Testis (tissue), 5 donors: ENCODE measurements at places on chromosomes 4 and X. TPM values are rescaled to one million over a fixed set of nuclear protein-coding genes. Genes with fewer than 3 reads are reported as not detected.

Gene LGI2
- 0.87 TPM for total RNA-seq

Gene PDE5A
- total RNA-seq = 21.4 TPM

Gene AKAP4
- total RNA-seq = 71.5 TPM

Gene DNAAF6
- total RNA-seq = 2.6 TPM

Gene HELT
- total RNA-seq = not detected

Gene HSFX3
- total RNA-seq = 5.6 TPM

Gene PRSS12
- 65.4 TPM for total RNA-seq

Gene SUV39H1
- 16.5 TPM for total RNA-seq

Gene CPLX1
- 8.2 TPM for total RNA-seq

Gene CLDN34
- 4.3 TPM for total RNA-seq

Gene STARD8
- 4.0 TPM for total RNA-seq

DNA sequence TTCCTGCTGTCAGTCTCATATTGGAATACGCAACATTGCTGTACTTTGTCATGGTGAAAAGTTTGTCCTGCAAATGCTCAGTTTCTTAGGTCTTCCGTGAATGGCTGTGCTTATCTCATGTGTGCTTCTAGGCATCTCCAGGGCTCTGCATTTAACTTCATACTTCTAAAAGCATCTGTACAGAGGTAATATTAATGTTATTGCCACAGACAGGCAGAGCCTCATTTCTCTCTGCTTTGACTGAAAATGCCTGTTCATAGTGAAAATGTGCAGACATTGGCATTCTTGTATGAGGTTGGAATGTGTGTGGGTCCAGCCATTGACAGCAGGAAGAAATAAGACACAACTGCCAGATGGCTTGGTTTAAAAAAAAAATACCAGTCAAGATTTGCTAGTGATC lies 140.1 kb upstream of the TTC29 start:
- DNase-seq = no peak

DNA sequence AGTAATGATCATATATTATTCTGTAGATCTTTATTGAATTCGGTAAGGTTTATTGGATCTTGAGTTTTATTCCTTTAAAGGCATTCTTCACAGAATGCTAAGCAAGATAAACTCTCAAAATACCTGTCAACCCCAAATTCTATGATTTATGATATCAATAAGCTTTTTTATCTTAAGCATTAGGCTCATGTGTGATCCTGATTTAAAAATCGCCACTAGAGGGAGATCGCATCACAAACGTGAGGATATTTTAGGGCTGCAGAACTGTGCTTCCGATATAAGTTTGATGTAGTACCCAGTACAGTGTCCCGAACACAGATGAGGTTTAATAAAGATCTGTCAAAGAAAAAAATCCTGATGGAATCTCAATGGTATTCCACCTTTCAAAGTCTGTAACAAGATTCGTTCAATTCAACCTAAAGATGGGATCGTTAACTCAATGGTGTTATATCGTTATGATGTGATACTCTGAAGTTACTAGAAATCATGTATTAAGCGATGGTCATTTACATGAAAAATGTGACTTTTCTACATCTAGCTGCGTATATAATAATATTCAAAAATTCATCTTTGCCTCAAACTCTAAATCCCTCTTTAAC lies 169.0 kb downstream of the CORIN start:
- no peak for DNase-seq

DNA sequence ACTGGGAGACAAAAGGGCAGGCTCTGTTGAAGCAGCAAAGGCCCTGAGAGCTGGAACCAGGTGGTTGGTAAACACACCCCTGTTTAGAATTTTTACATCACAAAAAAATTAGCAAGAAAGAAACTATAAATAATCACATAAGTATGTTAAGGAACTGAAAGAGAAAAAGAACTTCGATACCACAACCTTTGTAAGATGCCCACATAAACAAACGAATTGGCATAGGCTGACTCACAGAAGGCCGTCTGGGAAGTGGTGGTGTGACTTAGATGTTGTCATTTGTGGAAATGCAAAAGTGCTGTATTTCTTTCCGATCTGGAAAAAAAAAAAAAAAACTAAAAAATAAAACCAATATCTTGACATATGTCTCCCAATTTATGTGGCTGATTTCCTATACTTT lies 235.1 kb downstream of the USP46 start:
- no peak for DNase-seq

- peak; percentile 11 for DNase-seq
These were observed 24.3 kb downstream of the NOP14 start for GRCh38 chr4:2938906-2939305.

DNA sequence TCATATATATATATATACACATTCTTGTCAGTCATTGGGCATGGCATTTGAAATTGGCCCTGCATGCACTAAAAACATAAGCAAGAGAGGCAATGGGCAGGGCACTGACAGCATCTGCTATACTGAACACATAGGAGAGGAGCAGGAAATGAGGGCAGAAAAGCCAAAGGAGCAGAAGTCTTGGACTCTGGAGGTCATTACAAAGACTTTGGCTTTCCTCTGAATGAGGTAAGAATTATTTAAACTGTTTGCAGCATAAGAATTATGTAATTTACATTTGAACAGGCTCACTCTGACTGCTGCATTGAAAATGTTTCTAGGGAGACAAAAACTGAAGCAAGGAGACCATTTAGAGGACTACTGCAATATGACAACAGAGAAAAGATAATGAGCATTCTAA lies 396.5 kb downstream of the PRDM5 start:
- no peak for DNase-seq

DNA sequence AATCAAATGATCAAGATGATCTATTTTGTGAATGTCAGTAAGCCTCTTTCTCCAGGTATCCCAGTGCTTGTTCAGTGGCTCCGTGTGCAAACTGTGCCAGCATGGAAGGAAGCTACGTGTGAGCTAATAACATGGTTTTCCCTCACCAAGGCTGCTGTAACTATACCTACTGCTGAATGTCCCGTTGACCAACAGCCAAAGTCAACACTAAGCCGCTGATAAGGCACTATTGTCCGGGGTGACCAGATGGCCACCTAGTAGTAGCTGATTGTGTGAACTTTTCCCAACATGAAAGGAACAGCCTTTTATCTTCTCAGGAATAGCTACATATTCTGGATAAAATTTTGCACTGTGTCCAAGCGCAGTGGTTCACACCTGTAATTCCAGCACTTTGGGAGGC lies 58.0 kb upstream of the ABCG2 start:
- no peak for DNase-seq

- no peak for DNase-seq
These were observed 46.6 kb upstream of the CXCL8 start for GRCh38 chr4:73693811-73694210.

GRCh38 chrX:15864629-15865028 lies 10.0 kb upstream of the AP1S2 start:
- DNase-seq = no peak

DNA sequence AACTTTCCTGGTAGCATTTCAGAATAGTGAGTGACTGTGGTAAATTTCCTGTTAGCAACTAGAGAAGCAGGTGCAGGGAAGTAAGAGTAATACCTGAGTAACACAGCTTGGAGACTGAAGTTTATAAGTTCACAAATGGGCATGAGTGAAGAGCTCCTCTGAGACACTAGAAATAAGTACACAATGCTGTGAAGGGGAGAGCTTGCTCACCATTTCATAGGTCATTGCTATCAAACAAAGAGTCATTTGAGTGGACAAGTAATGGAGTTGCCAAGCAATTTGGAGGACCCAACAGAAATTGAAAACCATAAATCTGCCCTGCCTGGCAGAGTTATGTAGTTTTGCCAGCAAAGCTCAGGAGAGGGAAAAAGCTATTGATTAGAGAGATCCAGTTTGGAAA lies 523.6 kb downstream of the TRAM1L1 start:
- no peak for DNase-seq

DNA sequence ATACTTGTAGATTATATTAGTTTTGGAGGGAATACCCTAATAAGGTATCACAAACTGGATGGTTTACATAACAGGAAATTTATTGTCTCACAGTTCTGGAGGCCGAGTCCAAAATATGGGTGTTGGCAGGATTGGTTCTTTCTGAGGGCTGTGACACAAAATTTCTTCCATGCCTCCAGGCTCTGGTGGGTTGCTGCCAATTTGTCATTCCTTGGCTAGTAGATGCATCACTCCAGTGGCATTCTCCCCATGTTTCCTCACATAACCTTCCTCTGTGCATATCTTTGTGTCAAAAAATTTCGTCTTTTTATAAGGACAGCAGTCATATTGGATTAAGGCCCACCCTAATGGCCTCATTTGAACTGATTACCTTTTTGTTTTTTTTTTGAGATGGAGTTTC lies 49.3 kb downstream of the APELA start:
- DNase-seq = no peak

DNA sequence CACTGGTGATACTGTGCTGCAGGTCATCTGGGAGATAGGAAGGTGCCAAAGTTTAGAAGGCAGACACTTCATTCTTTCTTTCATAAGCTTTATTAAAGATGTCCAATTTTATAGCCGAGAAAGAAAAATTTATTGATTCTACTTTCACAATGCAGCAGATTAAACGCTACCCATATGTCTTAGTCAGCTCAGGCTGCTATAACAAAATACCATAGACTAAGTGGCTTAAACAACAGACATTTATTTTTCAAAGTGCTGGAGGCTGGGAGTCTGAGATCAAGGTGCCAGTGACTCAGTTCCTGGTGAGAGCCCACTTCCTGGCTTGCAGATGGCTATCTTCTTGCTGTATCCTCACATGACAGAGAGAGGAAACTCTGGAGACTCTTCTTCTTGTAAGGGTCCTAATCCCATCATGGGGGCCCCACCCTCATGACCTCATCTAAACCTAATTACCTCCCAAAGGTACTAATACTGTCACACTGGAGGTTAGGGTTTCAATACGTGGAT lies 33.4 kb upstream of the KLHL34 start:
- DNase-seq = no peak

- no peak for DNase-seq
These were observed 71.3 kb downstream of the PAK3 start for GRCh38 chrX:111167334-111167733.
